ENCODE measurements at places on chromosomes 7 and 10.

- DNase-seq, result no peak
Observed at GRCh38 chr7:79398138-79398749, 55.2 kb downstream of the MAGI2 start.

DNA sequence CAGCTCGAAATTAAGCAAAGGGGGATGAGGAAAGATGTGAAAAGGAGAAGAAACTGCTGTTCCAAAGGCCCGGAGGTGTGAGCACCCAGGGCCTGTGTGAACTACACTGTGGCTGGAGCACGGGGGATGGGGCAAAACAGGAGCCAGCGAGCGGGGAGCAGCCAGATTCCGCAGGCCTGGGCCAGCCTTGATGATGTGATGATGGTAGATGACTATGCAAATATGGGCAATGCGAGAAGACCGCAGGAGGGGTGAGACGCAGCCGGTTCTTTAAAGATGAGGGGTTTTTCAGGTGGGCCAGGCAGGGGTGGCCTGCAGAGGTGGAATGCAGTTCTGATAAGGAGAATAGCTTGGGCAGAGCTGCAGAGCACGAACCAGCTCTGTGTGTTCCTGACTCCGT lies 61.5 kb downstream of the LANCL2 start:
- DNase-seq, result no peak

DNA sequence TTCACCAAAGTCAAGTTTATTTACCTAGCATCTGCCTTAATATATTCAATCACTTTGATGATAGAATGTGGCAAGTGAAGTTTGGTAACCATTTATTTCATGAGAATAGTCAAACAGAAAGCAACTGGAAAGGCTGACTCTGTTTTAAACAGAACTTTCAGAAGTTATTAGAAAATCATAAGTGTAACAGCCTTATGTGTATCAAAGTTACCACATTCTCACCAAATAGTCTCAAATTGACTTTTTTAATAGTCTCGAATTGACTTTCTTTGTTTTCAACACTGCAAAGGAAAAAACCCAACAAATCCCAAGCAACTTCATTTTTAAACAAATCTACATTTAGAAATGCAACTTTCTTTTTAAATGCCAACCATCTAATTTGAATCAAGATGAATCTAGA lies 29.5 kb downstream of the NAMPT start:
- no peak for DNase-seq

DNA sequence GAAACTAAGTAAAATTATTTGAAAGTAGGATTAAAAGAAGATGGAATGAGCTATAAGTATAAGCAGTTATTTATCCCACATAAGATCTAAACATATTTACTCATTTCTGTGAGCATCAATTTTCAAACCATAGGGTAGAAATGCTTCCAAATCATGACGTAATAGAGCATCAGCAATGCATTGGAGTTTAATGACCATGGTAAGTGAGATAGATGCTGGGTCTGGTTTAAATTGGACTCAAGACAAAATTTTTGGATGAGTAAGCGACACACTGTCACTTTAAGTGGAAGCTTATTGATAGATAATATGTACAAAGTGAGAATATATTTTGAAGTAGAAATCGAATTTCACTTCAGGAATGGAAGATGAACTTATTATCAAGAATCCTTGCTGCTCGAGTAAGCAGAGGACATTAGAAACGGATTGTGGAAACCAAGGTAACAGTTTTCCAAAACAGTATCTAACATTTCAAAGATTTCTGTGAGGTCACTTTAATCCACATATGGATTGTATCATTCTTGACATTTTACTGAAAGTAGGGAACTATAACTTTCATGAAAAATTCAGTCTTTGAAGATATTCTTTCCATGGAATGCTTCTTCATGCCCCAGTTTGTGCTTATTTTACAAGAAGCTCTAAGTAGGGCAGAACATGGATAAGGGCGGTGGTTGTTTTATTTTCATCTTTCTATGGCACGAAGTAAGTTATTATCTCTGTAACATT lies 85.8 kb downstream of the AGMO start:
- no peak for DNase-seq

DNA sequence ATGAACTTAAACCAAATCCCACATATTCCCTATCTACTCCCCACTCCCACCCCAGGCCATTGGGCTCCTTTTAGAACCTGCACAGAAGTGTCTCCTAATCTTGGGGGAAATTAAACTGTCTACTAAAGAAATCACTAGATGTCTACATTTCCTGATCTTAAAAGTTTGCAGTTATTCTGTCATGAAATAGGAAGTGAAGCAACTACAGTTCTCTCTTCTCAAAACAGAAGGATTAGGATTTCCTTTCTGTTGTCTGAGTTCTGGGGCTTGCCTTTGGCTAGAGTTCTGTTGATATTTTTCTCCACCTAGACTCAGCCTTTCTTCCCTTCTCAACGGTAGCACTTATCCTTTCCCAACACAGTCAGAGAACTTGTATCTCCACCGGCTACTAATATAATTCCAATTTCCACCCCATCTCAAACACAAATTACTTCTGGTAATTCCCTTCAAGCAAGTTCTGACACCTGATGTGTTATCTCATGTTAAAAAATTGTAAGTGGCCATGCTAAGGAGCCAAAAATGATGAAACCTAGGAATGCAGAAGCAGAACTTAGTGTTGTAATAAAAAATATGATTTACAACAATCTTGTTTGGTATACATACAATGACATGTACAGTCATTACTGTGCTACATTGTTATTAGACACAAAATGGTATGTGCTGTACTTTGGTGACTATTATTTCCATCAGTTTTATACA lies 12.1 kb downstream of the OR9A4 start:
- no peak for DNase-seq

DNA sequence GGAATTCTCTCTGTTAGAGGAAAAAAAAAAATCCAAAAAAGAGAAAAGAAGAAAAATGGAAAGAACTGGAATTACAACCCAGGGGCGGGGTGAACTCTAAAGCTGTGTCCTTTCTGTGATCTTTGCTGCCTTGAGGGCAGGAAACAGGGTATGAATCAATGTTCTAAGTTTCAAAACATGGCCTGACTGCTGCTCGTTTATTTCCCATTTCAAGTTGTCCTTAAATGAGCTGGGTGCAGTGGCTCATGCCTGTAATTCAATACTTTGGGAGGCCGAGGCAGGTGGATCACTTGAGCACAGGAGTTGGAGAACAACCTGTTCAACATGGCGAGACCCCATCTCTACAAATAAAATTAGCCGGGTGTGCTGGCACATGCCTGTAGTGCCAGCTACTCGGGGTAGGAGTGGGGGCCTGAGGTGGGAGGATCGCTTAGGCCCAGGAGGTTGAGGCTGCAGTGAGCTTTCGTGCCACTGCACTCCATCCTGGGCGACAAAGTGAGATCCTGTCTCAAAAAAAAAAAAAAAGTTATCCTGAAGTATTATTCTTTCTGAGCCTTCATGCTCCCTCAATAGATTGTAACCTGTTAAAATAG lies 24.7 kb upstream of the TFAM start:
- DNase-seq, result no peak

- DNase-seq, result no peak
Observed at GRCh38 chr10:89782470-89782869, 81.1 kb downstream of the KIF20B start.
